ENCODE measurements at places on chromosomes 4 and X.

DNA sequence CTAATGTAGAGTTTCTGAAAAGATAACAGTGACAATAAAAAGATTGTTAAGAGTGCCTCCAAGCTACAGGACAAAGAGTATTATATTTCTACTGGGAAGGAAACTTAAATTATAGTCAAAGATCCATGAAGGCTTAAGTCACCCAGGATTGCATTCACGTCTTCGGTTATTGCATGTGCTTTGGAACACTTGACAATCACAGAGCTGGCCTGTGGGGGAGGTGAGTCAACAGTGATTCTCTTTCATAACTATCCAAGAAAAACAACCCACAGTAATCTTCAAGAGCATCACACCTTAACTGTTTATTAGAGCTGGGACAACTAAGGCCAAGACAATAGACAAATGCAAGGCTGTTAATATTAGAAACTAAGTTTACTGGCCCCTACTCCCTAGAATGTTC is 40.3 kb downstream of the PDGFC start:
- DNase-seq: no peak

GRCh38 chr4:1636490-1637211 is 47.5 kb downstream of the FAM53A start:
- no peak for DNase-seq

GRCh38 chr4:91118597-91118996 is 991.4 kb downstream of the CCSER1 start:
- DNase-seq: no peak

GRCh38 chr4:33080275-33080674 is 2360.1 kb downstream of the PCDH7 start:
- DNase-seq: no peak

DNA sequence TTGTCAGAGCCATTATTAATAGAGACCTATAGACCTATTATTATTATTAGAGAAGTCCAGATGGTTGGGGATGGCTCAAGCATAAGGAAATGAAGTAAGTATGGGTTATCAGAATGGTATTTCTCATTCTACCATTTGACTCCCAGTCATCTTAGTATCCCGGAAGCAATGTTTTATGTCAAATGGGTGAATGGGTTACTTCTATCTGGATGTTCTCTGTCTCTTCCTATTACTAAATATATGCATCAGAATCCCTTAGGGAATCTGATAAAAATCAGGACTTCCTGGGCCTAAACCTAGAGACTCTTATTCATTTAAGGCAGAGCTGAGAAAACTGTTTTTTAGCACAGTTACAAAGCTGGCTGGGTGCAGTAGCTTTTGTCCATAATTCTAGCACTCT is 149.9 kb downstream of the SLC10A7 start:
- no peak for DNase-seq

DNA sequence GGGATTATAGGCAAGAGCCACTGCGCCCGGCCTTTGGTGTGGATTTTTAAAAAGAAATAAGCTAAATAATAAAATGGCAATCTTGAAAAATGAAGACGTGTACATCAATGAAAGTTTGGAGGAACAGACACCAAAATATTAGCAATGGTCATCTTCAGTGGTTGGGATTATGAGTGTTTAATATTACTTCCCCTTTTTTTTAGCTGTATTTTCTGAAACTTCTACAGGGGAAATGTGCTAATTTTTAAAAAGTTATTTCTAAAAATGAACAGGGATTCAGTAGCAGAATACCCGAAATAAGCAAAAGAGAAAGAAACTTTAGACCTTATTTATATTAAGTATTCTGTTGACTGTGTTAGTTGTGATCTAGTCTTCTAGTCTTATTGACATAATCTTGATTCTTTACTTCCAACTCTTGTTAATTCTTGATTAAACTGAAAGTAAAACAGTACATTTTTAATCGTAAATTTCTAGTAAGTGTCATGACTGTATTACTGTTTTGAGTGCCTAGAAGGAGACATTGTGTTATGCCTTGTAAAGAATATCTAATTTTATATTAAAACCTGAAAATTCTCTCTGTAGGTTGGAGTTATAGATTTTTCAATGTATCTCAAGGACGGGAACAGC is 51.3 kb downstream of the RUFY3 start:
- DNase-seq: no peak

DNA sequence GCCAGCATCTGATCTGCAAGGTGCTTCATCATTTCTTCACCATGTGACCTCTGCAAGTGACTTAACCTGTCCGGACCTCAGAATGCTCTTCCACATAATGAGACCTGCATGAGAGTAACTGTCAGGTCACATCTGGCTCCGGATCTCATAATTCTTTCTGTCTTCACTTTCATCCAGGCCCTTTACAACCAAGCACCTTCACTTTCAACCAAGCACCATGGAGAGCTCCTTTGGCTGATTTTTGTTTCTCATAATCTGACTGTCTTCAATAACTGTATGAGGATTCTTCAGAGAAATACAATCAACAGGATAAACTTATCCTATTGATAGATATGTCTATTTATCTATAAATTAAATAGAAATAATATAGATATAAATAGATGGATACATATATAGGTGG is 148.1 kb downstream of the VCX3A start:
- no peak for DNase-seq

DNA sequence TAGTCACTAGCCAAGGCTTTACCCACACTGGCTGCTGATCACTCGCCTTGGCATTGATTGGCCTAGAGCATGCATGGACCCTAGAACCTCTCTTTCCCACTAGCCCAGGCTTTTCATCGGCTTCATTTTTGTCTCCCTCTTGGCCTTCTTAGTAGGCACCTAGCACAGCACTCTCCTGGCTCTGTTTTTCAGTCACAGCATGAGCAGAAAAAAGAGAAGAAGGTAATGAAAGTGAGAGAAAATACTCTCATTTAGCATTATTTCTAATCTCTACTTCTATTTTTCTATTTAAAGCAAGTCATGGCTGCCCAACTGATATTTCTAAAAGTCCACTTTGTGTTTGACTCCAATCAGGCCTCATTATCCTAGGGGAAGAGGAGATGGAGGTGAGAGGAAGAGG is 267.2 kb downstream of the FBXO8 start:
- DNase-seq: no peak

- no peak for DNase-seq
Observed at GRCh38 chr4:74378573-74378972, 13.6 kb downstream of the EREG start.

- DNase-seq: peak; percentile 22
Observed at GRCh38 chr4:52199574-52200338, 148.7 kb downstream of the SPATA18 start.

DNA sequence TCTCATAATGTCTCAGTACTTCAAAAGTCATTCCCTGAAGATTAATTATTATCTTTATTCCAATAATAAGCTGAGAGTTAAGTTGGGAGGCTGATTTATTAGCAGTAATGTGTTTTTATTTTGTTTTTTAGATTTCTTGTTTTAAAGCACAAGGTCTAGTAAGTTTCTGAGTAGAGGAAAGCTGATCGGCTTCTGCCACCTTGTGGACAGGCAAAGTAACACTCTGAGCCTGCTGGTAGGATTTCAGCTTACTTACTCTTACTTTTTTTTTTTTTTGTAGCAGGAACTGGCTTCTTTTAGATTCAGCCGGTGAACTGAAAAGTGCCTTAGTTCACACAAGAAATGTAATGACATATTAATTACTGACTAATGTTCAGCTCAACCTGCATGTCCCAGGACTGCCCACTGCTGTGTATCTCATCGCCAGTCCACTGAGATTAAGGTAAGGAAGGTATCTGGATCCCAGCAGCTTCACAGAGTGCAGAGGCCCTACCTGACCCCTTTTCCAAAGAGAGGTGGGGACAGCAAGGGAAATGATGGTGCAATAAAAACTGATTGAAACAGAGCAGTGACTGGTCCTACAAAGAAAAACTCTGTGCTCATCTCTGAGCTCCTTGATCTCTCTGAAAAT is 126.5 kb downstream of the ADGRA3 start:
- DNase-seq: peak; percentile 82

DNA sequence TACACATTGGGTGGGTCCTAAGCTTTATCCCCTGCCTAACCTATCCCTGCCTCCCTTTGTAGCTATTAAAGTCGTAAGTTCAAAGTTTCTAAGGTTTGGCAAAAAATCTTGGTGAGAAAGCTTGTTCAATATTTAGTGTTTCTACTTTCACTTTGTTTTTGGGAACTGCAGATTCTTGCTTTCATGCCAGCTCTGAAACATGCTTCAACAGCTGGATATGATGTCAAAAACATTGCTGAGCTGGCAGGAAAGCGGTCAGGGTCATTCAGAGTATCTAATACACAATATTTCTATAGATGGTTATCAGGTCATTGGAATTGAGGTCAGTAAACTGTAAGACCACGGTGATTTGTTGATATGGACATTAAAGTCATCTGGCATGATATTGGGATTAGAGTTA is 19.7 kb downstream of the CENPI start:
- DNase-seq: no peak

DNA sequence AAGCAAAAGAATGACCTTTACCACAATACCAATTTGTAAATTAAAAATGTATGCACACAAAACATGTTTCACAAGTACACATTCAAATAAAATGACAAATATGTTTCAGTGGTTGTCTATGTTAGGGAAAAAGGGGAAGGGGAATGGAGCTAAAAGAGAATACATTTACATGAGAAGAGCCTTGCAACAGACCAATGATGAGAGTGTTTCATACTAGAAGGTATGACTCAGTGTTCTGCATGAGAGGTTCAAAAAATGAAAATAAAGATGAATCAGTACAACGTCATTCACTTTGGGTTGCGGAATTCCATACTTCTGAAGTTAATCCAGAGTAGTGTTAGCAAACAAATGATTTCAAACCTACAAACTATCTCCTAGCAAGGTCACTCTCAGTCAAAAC is 51.7 kb downstream of the RPGR start:
- DNase-seq: peak; percentile 90

DNA sequence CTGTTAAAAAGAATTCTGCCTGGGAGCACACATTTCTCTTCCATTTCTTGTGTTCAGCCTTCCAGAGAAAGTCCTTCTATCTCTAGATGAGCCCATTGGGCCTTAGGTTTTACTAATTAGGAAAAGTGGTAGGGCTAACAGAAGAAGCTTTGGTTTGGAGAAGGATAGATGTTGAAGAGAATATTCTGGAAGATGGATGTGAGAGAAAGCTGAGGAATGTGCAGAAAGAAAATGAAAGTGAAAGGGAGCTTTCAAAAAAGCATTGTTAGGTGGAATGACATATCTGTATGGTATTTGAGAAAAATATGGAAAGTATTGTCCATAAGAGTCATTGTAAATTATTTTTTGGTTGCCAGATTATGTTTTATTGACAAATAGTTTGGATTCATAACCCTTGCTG is 474.8 kb upstream of the SLIT2 start:
- no peak for DNase-seq

GRCh38 chr4:184599492-184600135 is 49.6 kb downstream of the CASP3 start:
- peak; percentile 49 for DNase-seq

DNA sequence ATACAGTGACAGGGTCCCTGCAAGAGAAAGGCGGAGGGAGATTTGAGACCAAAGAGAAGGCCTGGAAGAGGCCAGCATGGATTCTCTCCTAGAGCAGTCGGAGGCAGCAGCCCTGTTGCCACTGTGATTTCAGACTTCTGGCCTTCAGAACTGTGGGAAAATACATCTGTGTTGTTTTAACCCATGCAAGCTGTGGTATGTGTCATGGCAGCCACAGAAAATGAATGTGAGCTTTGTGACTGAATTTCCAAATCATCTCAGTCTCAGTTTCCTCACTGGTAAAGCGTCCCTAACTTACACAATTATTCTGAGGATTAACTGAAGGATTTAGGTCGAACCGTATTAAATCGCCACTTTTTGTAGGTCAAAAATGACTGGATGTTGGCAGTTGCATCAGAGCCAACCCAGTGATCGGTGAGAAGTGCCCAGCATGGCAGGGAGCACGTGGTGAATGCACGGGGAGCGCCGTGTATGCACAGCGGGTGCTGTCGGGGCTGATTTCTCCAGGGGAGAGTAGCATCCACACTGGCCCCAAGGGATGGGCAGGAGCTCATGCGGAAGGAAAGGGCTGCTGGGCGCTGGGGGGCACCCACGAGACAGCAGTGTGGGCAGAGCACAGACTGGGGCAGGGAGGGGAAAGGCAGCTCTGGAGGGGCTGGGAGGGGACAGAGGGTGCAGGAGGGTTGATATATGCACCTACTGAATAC is 23.8 kb upstream of the NSG1 start:
- DNase-seq: no peak

DNA sequence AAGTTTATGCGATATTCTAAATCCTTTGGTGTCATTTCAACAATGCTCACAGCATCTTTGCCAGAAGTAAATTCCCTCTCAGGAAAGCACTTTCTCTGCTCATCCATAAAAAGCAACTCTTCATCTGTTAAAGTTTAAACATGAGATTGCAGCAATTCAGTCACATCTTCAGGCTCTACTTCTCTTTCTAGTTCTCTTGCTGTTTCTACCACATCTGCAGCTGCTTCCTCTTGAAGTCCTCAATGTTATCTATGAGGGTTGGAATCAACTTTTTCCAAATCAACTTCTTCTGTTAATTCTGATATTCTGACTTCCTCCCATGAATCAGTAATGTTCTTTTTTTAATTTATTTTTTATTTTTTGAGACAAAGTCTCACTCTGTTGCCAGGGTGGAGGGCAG is 100.9 kb downstream of the LCORL start:
- no peak for DNase-seq

DNA sequence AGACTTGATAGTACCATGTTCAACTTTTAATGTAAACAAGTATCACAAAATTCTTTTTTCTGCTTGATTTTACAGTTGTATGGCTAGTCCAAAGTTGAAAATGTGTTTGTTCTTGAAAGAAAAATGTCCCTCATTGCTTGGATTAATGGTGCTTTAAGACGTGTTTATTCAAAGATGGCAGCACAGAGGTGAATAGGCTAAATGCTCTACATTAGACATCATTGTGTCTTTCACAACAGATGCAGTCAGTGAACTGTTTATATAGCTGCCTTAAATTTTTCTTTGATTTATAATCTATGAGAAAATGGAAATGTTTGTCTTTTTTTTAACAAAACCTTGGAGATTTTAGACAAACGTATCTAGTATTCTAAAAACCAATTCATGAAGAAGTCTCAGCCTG is 137.3 kb downstream of the BMPR1B start:
- no peak for DNase-seq

DNA sequence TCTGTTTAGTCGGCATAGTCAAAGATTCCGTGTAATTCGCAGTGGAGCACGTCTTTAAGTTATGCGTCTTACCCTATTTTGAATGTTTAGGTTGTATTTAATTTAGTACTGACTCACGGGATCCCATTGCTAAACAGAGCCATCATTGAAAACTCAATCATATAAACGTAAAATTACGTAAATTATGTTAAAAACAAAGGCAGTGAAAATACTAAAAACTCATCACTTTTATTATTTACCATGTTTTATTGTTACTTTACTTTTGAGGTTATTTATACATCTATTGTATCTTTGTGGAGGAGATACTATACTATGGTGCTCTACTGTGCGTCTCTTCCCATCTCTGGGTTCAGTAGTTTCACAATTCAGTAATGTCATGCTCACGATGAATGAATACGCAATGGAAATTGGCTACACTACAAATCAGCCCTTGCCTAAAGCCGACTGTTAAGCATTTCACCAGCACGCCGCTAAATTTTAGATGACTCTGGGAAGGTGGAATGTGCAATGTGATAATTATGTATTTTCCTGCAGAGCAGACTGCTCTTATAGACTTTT is 944 bp downstream of the FUNDC2 start:
- DNase-seq: peak; percentile 78

- DNase-seq: peak; percentile 66
Observed at GRCh38 chr4:125283707-125284279, 31.0 kb upstream of the FAT4 start.
